ENCODE measurements at places on chromosomes 16 and 17.

DNA sequence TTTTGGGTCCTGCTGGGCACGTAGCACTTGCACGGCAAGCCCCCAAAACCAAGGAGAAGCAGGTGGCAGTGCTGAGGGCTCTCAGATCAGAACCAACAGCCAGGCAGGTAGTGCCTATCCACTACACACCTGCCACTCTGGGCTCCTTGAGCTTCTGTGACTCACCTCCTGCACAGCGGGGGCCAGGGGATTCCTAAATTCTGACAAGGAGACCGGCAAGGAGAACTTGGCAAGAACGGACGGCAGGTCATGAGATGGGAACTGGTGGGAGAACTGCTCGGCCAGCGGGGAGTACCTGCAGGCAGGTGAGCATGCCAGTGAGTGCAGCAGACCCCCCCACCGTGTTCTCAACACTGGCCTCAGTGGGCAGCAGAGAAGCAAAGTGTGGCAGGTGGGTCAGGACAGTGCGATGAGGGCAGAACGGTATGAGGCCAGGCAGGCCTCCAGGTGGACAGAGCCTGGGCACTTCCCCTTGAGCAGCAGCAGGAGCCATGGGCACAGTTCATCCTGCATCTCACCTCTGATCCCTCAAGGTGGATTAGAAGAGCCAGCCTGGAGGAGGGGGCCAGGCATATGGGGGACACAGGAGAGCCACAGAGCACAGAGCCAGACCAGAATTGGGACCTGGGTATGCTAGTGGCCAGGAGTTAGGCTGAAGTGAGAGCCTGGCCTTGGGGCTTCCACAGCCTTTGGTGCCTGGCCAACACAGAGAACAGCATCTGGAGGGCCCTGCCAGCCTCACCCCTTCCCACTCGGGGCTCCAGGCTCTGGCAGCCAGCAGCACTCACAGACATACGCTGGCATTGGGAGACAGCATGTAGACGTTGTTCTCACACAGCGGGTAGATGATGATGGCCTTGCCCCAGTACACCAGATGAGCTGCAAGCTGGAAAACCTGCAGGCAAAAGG, 14.7 kb downstream of the MPG start:
- DNase-seq: no peak

DNA sequence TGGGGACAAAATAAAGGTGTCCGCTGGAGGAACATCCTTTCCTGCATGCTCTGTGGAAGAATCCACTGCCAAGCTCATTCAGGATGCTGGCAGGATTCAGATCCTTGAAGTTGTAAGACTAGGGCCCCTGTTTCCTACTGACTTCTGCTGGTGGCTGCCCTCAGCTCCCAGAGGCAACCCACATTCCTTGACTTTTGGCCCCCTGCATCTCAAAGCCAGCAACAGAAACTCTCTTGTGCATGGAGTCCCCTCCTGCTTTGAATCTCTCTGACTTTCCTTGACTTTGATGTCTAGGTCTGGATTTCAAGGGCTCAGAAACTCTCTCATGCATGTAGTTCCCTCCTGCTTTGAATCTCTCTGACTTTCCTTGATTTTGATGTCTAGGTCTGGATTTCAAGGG, 461.5 kb downstream of the WWOX start:
- no peak for DNase-seq

- no peak for DNase-seq
These were observed 31.0 kb upstream of the KCNJ2 start for GRCh38 chr17:70138291-70138865.

DNA sequence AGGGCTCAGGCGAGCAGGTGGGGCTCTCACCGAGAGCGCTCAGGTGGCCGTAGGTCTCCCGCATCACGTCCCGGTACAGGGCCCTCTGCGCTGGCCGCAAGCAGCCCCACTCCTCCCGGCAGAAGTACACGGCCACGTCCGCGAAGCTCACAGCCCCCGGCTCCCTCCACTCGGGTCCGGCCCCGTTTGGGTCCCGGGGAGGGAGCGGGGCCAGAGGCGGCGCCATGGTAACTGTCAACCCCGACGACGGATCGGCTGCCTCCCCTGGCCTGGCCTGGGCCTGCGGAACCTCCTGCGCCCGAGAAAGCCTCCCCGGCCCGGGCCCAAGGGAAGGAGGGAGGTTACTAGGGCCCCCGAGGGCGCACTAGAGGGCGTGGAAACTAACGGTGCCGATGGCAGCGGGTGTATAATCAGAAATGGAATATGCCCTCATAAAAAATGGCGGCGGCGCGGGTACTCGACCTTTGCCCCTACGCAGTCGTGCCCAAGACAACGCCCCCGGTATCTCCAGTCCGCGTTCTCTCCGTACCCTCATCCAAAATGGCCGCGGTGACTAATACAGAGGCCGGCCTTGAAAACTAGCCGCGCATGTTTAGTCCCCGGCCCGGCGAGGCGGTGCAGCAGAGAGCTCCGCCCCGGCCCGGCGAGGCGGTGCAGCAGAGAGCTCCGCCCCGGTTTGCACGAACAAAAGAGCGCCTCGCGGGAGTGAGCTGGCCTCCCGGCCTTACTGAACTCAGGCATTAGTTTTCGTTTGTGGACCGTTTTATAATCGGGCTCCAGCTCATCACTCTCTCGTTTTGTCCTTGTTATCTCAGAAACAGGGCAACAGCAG, at the start of gene ZNF764:
Gene ZNF764 (minus strand): TSS at position 418 of the 832 bp plus-strand sequence. CDS start 192 bp downstream, at position 226.
- peak; percentile 98 for DNase-seq

DNA sequence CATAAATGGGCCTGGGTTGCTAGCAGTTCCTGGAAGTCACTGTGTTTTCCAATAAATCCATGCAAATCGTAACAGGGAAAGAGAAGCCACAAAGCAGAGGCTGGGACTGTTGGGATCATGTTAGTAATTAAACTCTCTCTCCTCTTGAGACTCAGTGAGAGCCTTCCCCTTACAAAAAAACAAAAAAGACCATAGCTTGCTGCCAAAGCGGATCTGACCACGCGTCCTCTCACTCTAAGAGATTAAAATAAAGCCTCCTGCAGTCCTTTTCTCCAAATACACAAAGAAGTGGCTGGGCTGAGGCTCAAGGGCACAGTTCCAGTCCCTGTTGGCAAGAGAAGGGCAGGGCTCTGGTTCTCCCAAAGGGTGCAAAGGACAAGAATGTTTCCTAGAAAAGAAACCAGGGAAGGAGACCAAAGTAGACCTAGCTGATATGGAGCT, 38.5 kb downstream of the PIGL start:
- no peak for DNase-seq
